ENCODE measurements at places on chromosomes 7 and 10.
A peak's percentile ranks its signal among the peaks of the same experiment; 100 is the strongest.

- DNase-seq, result no peak
Measured at GRCh38 chr10:43817368-43817767, 168.7 kb upstream of the ZNF32 start.

- no peak for DNase-seq
Measured at GRCh38 chr10:29229258-29229705, 59.6 kb upstream of the LYZL1 start.

DNA sequence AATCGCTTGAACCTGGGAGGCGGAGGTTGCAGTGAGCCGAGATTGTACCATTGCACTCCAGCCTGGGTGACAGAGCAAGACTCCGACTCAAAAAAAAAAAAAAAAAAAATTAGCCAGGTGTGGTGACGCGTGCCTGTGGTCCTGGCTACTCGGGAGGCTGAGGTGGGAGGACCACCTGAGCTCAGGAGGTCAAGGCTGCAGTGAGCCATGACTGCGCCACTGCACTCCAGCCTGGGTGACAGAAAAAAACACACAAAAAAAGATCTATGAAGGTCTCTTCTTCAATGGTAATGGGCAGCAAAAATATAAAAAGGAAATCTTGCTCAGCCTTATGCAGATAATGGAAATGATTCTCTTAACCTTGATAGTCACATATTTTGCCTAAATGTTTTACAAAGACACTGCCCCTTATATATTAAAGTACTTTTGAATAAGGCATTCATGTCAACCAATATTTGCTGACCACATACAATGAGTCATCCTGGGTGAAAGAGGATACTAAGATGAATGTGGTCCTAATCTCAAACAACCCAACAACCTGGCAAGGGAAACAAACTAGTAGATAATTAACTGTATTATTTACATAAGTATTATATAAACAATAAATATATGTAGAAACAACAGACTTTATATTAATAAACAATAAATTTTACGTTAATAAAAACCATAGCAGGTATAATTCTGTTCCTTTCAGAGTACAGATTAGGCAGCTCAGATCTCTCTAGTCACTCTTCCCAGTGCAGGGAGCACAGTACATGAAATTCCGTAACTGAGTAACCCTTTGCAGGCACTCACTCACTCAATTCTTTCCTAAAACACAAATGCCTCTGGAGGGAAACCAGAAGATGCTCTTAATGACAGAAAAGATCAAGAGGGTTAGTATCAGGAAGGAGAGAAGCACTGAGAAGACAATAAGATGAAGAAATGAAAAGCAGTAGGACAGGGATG, 8.1 kb downstream of the TOMM7 start:
- peak; percentile 37 for DNase-seq

- no peak for DNase-seq
Measured at GRCh38 chr7:36880108-36880507, 155.8 kb upstream of the AOAH start.

DNA sequence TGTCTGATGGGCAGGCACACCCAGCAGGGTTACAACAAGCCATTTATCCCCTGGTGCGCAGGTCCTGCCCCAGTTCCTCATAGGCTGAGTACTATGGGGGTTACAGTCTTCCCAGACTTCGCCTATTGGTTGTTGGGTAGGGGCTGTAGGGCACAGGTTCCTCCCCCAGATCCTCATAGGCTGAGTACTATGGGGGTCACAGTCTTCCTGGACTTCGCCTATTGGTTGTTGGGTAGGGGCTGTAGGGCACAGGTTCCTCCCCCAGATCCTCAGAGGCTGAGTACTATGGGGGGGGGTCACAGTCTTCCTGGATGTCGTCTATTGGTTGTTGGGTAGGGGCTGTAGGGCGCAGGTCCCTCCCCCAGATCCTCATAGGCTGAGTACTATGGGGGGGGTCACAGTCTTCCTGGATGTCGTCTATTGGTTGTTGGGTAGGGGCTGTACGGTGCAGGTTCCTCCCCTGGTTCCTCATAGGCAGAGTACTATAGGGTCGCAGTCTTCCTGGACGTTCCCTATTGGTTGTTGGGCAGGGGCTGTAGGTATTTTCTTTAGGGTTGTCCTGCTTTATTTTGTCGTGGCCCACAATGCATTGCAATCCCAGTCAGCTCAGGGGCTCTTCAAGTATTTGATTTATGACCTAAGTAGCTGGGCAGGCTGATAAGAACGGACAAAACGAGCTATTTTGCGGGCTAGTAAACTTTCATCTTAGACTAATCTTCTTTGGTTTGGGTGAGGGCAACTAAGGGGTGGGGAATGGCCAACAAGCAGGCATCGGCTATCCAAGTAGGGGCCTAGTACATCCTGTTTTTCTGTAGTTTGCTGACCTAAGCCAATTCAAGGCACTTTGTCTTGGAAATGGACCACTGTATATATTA, 3.4 kb downstream of the LRRC27 start:
- no peak for DNase-seq

- no peak for DNase-seq
Measured at GRCh38 chr7:79436378-79436777, 17.1 kb downstream of the MAGI2 start.

DNA sequence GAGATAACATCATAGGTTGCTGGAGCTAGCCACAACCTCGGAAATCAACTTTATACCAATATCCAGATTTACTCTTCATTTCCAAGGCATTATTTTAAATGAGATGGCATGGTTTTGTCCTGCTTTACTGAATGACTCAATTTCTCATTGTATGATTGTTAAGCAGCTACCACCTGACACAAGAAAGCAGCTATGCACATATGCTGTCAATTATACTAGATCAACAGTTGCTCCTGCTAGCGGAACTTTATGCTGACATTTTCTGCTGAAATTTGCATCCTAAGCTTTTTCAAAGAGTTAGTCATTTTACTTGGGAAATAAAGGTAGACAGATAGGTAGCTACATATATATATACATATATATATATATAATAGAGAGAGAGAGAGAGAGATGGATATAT, 8.9 kb upstream of the CH25H start:
- no peak for DNase-seq

GRCh38 chr10:101219139-101219945, 9.9 kb downstream of the LBX1 start:
- DNase-seq, result no peak

DNA sequence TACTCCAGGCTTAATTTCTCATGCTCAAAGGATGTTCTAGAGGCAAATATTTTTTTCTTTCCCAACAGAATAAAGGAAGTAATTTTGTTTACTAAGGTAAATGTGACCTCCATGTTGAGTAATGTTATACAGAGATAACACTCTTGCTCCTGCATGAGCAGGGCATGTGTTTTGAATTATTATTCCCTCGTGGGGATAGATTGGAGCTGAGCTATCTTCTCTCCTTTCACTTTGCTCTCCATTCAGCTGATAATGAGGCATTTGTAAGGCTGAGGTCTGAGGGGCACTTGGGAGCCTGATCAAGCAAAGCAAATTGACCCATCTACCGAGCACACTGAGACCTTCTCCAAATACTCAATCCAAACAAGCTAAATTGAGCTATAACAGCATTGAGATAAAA, 50.7 kb upstream of the GHITM start:
- DNase-seq, result no peak

DNA sequence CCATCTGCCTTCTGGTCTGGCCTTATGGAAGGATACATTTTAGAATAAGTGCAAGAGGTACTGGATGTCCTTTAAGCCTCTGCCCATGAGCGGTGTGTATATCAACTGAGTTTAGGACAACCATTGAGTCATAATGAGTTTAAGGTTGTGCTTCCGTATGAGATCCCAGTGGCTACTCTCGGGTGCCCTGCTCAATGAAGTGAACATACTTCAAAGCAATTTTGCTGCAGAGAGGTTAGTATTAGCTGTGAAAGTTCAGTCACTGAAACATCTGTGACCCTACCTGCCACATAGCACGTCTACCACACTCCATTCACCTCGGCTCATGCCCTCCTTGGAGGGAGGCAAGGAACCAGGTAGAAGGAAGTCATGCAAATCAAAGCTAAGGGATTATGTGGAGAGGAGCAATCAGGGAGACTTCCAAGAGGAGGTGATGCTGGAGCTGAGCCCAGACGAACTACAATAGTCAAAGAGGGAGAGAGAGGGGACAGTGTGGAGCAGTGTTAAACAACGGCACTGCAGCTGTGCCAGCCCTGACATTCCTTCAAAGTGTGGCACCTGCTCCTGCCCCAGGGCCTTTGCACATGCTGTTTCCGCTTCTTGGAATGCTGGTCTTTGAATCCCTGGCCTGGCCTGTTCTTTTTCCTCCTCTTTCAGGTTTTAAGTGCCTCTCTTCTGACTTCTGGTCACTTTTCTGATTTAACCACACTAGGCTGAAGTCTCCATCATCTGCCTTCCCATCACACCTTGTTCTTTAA, 25.4 kb downstream of the BTBD16 start:
- DNase-seq, result no peak

DNA sequence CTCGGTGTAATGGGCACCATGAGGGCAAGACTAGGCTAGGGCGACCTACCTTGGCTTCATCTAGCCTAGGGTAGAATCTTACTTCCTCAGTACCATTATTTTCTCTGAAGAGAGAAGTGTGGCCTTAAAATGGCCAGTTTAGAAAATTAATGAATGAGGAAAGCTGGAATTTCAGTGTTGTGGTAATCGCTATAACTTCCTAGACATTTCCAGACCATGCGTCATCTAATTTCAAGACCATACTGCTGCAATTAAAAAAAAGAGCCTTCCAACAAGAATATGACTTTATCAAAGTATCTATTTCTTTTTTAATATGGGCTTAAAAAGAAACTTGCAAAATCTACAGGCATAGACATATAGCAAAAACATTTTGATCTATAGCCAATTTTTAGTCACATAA, 68.5 kb downstream of the CPVL start:
- peak; percentile 8 for DNase-seq

DNA sequence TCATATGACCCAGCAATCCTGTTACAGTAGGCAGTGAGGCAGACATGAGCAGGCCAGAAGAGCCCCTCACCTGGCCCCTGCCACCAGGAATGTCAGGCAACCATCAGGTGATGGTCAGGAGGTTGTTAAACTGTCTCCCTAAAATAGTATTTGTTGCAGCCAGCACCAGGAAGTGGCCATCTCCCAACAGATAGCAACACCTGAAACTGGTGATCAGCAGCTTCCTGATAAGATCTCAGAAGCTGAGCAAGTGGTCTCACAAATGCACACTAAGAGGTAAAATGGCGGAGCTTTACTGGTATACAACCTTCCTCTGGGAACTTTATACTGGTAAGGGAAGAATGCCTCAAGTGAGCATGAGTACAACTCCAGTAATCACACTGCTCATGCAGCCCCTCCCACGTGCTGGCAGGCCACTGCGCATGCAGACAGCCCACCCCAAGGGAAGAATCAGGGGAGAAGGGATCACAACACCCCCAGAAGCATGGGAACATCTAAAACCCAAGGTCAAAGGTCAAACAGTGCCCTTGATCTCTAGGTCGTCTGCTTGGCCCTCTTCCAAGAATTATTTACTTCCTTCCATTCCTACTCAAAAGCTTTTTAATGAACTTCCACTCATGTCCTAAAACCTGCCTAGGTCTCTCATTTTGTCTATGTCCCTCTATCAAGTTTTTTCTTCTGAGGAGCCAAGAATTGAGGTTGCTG, 133.5 kb downstream of the DOCK4 start:
- DNase-seq, result no peak

GRCh38 chr10:61733358-61733940, 70.7 kb downstream of the CABCOCO1 start:
- DNase-seq, result no peak

DNA sequence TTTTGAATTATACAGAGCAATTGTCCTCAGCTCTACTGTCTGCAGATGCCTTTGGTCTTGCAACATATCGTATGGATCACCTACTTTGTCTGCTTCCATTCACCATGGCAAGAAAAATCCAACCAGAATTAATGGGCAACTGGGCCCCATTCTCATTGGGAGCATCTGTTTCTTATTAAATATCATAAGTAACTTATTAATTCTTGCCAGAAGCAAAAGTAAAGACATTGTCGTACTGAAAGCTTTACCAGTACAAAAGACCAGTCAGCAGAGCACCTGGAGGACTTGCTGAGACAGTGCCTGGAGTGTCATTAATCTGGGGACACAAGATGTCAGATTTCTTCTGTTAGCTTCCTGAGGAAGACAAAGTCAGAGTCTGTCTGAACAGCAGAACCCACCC, 404.5 kb downstream of the INHBA start:
- no peak for DNase-seq

DNA sequence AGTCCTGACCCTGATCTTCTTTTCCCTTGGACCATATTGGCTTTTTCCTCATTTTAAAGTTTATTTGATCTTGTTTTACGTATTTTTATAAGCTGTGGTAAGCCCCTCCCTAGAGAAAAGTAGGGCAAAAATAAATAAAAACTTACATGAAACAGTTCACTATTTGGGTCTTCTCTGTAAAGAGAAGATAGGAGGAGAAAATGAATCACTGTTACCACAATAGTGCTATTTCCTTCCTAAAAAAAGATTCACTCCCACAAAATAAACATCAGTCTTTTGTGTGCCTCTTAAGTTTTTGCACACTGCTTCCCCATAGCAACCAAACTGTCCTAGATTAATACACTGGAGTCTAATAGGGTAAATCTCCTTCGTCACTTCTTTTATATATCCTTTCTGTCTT, 1.4 kb upstream of the SVIL start:
- DNase-seq, result no peak

- DNase-seq, result no peak
Measured at GRCh38 chr10:89476150-89476549, 59.2 kb downstream of the SLC16A12 start.

GRCh38 chr10:1603181-1603580, 134.1 kb downstream of the ADARB2 start:
- DNase-seq, result no peak

- no peak for DNase-seq
Measured at GRCh38 chr10:13991353-13991752, 339.4 kb downstream of the FRMD4A start.

- no peak for DNase-seq
Measured at GRCh38 chr10:114301177-114301576, 62.1 kb downstream of the VWA2 start.

DNA sequence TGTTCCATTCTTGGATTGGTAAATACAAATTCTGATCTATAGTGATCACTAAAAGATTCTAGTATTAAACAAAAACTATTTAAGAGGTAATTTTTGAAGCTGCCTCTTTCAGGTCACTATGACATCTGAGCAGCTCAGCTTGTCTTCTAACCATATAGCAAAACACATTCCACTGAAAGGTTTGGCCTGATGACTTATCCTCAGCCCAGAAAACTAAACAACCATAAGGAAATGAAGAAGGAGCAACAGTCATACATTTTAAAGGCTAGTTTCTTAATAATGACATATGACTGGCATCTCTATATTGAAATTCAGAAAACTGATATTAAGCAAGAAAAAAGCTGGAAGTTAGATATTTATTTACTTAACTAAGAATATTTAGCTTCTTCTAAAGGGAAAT, 24.6 kb downstream of the NT5C2 start:
- no peak for DNase-seq

DNA sequence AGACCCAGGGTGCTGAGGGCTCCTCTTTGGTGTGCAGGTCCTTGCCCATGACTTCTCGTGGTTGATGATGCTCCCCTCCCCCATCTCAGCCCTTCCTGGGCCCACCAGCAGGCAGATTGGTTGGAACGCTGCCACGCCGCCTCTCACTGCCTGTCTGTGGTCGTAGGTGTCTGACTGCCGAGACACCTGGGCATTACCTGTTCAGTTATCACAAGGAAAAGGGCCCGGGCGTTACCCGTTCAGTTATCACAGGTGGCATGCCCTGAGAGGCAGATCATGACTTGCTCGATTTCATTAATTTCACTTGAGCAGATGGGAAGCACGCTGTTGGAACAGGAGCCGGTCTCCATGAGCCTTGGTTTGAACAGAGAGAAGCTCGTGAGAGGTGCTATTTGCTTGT, 42.5 kb downstream of the TACR2 start:
- DNase-seq, result no peak

GRCh38 chr10:46239993-46240683, 46.7 kb upstream of the ANTXRL start:
- no peak for DNase-seq
